ENCODE measurements at places on chromosomes 11 and 22. TPM values are rescaled to one million over a fixed set of nuclear protein-coding genes. Genes with fewer than 3 reads are reported as not detected.

Gene PKNOX2
- total RNA-seq = 1.3 TPM

Gene TSSK2
- not detected for total RNA-seq

Gene INPP5J
- 0.47 TPM for total RNA-seq

Gene UVRAG
- total RNA-seq = 20.0 TPM

Gene HPX
- total RNA-seq = 0.38 TPM

Gene CST6
- total RNA-seq = 0.66 TPM

GRCh38 chr11:86812322-86812670 lies 12.0 kb downstream of the PRSS23 start:
- no peak for DNase-seq

DNA sequence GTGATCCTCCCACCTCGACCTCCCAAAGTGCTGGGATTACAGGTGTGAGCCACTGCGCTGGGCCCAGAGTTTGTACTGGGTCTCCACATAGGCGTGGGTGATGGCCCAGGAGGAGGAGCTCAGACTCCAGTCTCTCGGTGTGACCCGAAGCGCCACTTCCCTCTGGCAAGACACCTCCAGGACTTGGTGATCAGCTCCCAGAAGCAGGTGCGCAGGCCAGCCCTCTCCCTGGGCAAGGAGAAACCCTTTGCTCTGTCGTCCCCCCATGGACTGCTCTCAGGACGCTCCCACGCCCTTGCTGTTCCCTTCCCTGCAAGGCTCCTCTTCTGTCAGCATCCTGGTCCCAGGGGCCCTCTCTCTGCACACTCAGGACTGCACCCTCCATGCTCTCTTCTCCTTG lies 5.5 kb upstream of the YPEL1 start:
- DNase-seq = no peak

DNA sequence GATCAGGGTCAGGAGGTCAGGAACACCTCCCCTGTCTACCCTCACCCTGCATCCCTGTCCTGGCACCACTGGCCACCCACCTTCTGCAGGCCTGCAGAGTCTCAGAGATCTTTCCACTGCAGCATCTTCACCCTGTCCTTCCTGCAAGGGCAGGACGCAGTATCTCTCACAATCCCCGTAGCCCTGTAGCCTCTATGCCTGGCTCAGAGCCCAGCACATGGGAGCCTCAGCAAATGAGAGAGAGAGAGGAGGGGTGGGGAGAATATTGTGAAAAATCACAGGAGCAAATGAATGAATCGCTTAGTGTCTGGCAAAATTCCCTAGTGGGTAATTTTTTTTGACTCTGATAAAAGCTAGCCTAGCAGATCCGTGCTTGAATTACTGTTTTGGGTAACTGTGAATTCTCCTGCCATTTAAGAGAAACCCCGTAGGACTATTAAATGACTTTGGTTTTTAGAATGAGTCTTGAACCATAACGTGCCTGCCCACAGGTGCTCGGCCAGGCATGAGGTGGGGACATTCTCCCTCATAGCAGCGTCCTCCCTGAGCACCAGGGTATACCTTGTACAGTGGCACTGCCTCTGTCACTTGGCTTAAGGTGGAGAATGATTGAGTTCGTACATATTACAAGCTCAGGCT lies 91.5 kb downstream of the MORC2 start:
- no peak for DNase-seq

- no peak for DNase-seq
Measured at GRCh38 chr11:65547446-65548125, 10.6 kb downstream of the LTBP3 start.

GRCh38 chr11:66228521-66228920 lies 39.9 kb upstream of the RAB1B start:
- DNase-seq = no peak

GRCh38 chr11:93493252-93493897 lies 49.8 kb downstream of the SMCO4 start:
- DNase-seq = no peak

- no peak for DNase-seq
Measured at GRCh38 chr22:45254789-45255278, 14.1 kb upstream of the KIAA0930 start.

GRCh38 chr22:29205252-29205593 lies 473 bp upstream of the EMID1 start:
- DNase-seq = no peak

DNA sequence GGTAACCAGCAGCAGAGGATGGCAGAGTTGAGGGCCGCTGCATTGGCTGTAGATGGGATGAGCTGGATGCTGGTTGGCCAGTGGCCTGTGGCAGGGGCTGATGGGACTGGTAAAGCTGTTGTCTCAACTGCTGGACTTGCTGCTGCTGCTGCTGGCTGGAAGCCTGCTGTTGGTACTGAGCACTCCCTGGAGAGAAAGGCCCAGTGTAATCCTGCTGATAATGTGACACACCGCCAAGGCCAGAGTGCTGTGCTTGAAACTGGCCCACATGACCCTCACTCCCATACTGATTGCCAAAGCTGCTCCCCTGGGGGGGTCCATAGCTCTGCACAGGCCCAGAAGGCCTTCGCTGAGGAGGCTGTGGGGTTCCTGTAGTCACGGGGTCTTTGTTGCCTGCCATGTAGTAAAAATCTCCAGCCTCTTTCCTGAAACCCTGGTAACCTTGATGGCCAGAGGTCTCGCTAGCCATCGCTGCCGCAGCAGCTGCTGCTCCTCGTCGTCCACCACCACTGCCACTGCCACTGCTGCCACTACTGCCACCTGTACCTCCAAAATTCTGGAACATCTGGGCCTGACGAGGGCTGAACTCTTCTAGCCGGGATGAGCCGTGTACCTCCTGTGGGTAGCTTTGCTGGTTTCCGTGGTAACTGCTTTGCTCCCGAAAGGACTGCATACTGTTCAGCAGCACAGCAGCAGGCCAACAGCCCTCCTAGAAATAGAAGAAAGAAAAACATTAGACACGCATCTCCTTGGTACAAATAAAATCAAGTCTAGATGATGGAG lies 55.6 kb downstream of the TCF20 start:
- DNase-seq = no peak

DNA sequence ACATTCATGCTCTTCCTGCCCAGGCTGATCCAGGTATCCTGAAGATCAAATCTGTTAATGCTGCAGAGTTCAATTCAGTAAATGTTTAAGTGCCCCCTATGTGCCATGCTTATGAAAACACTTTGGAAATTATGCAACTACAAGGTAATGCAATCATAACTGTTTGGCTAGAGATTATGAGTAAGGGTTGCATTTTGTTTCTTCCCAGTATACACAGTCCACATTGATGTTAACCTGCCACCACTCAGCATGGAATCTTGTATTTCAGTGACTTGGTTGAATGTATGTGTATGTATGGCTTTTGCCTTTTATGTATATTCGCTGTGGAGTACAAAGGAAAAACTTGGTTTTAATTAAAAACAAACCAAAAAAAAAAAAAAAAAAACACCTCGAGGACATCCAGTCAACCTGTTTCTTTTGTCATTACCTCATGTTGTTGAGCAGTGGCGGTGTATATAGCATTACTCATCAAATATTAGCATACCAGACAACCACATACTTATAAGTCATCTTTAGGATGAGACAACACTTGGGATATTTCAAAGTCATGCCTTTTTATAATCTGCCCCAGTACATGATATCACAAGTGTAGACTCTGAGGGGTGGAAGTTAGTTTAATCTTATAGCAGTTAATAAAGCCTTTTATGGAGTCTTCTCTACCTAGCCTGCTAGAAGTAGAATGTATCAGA lies 86.1 kb upstream of the HORMAD2 start:
- DNase-seq = no peak

GRCh38 chr11:11478687-11479086 lies 125.6 kb upstream of the CSNK2A3 start:
- no peak for DNase-seq
